Activated naive CD8-positive, alpha-beta T cell treated with anti-CD3 and anti-CD28 coated beads, Interleukin-2, amount 50 U/mL, for 24 hours (primary cell): ENCODE measurements at places on chromosomes 2 and 18.

GRCh38 chr2:180705122-180705521 is 275.3 kb upstream of the UBE2E3 start:
- no peak for DNase-seq

GRCh38 chr2:205496370-205496769 is 185.9 kb upstream of the NRP2 start:
- no peak for DNase-seq

DNA sequence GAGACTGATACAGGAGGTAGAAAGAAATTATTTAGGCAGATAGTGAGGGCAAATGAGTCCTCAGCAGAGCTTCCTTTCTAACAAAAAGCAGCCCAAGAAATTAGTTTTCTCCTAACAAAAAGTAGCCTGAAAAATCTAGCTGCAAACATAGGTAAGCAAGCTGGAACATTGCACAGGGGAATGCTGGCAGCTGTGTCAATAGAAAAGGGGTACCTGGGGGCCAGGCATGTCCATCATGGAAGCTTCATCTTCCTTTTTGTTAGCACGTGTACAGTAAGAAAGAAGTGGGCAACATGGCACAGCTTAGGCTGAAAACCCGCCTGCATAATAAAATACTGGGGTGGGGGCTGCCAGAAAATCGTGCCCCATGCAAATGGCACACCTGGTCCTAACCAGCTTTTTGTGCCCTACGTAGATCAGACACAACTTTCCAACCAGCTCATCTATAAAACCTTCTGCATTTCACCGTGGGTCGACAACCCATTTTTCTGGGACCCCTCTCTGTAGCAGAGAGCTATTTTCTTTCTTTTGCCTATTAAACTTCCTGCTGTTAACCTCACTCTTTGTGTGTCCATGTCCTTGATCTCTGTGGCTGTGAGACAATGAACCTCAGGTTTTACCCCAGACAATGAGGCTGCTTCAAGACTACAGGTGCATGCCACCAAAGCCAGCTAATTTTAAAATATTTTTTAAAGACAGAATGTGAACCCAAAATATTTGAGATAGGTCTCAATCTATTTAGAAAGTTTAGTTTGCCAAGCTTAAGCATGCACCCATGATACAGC is 6.6 kb upstream of the MTHFD2 start:
- no peak for DNase-seq

- no peak for DNase-seq
Observed at GRCh38 chr2:119692310-119692709, 13.3 kb downstream of the TMEM177 start.

- DNase-seq = no peak
Observed at GRCh38 chr2:193869564-193869963, 1674.8 kb upstream of the TMEFF2 start.

GRCh38 chr2:56130463-56131070 is 53.2 kb upstream of the CCDC85A start:
- no peak for DNase-seq

- no peak for DNase-seq
Observed at GRCh38 chr2:58560531-58560930, 319.4 kb upstream of the FANCL start.
